ENCODE measurements at places on chromosomes 1 and 21.

DNA sequence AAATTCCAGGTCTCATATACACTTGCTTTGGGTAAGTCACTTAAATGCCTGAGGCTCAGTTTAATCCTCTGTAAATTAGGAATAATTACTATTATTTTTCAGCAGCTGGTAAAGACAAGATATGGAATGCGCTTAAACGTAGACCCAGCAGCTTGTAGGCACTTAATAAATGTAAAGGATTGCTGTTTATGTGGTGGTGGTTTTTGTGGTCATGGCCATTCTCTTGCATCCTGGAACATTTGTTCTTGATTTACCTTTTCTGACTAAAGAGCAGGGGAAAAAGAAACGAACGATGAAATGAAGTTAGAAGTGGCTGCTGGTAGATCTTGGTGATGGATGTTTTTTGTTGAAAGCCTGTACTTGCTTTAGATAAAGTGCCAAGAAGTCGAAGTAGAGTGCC lies 195.0 kb upstream of the FOXD3 start:
- no peak for DNase-seq

DNA sequence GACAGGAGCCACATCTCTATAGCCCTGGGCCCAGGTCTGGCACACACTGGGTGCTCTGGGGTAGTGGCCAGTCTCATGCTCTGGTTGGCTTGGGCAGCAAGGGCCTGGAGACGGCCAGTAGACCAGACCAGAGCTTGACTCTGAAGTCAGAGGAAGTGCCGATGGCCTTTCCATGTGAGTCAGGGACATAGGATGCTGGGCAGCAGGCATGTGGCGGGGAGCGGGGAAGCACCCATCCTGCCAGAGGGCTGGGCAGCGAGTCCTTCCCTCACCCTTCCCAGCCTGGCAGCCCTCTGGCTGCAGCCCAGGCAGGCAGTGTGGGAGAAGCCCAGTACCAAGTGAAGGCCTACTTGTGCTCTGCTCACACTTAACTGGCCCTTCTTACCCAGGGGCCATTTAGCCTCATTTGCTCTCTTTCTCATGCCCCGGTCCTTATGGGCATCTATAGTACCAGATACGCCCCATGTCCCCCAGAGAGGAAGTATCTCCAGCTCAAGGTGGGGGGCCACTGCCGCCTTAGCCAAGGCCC lies 3.3 kb downstream of the GPR153 start:
- DNase-seq: no peak

GRCh38 chr1:195851804-195852203 lies 756.4 kb downstream of the KCNT2 start:
- no peak for DNase-seq

- no peak for DNase-seq
These were observed 148.0 kb upstream of the ERG start for GRCh38 chr21:38646213-38646837.

- DNase-seq: no peak
These were observed 28.4 kb downstream of the SDC3 start for GRCh38 chr1:30879940-30880677.

GRCh38 chr1:43689289-43689688 lies 18.0 kb upstream of the ST3GAL3 start:
- DNase-seq: no peak

DNA sequence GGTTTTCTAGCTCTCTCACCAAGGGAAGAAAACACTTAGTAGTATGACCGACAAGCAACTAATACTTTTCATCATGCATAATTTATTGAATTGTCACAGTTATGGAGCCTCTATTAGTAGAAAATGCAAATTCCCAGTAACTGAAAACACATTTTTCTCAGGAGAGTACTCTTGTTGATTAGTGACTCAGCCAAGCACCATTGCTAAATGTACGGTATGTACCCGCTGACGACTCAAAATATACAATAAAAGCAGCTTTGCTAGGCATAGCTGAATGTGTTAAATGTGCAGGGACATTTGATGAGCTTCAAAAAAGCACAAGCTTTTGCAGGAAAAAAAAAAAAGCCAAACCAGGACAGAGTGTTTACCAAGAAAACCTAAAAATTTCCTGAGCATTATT lies 63.9 kb downstream of the WDR64 start:
- no peak for DNase-seq

- DNase-seq: no peak
These were observed 144.8 kb downstream of the DMRTA2 start for GRCh38 chr1:50278410-50278809.

GRCh38 chr1:6037338-6037762 lies 8.3 kb upstream of the KCNAB2 start:
- no peak for DNase-seq

GRCh38 chr1:110605901-110606656 lies at the start of gene KCNA2:
Gene KCNA2 (minus strand): TSS chr1:110606358. CDS start chr1:110604782, 1,576 bp downstream.
- peak; percentile 54 for DNase-seq

DNA sequence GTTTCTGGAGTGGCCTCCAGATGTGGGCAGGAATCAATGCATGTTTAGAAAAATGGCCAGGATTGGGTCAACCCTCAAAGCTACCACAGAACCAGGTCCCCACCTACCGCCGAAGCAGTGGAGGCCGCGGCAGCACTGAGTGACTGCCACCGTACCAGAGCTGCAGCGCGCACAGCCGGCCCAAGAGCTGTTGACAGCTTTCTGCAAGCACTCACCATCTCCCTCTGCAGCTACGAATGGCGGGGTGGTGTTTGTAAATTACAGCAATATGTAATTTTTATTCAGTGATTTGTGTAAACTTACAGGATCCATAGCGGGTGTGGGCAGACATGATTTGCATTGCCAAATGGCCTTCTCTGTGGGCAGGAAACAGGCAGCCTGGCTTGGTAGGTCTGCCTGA lies 96.4 kb downstream of the CAMK2N1 start:
- DNase-seq: no peak

DNA sequence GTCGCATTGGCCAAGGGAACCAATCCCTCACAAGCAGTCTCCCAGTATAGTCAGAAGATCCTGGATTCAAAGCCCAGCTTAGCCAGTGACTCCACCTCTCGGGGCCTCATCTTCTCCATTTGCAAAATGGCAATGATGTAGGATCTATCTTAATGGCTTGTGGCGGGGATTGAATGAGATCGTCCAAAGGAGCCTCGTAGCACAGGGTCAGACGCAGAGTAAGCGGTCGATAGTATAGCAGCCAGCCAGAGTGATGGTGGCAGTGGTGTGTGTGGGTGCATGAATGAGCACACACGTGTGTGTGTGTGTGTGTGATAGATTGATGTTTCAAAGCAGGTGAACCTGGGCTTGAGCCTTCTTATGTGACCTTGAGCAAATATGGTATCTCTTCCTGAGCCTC lies 79.8 kb upstream of the WNT4 start:
- DNase-seq: no peak

GRCh38 chr1:12764016-12764415 lies 9.5 kb upstream of the PRAMEF12 start:
- DNase-seq: no peak

GRCh38 chr1:7009741-7010525 lies 224.7 kb downstream of the CAMTA1 start:
- no peak for DNase-seq

DNA sequence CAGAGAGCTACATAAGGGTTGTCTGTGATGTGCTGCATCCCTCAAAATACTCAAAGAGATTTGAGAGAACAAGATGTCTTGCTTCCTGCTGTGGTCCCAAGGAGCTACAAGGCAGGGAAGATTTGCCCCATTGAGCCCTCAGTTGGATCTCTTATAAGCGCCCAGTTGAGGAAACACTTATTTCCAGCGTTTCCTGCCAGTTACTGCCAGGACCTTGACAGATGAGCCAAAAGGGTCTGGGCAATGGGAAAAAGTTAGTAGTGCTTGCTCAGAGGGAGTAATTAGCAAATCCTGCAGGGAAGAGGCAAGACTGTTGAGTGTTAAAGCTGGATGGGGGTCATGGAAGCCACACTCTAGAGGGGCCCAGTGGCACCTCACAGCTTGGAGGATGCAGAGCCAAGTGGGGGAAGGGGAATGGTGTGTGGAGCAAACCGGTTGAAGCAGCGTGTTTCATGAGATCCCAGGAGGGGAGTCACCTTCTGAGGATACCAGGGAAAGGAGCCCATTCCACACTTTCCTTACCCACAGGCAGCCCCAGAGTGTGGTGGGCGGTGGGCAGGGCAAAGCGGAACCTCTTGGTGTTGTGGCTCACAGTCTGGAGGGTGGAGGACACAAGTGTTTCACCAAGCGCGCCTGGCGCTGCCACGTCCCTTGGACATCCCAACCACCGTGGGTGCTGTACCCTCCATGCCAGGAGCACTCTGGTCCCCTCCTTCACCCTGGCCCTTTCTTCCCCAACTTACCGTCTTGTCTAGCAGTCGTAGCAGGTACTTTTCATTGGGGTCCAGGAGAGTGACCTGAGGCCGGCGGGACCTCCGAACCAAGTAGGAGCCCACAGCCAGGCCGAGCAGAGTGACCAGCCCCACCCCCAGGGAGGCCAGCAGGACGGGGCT lies 805 bp downstream of the CYB5R1 start:
- DNase-seq: no peak

Measured in body of pancreas (tissue), 4 donors.